ENCODE measurements at places on chromosomes 7 and 10. TPM values are rescaled to one million over a fixed set of nuclear protein-coding genes. Genes with fewer than 3 reads are reported as not detected.

GRCh38 chr7:74306004-74306729 is 17.0 kb downstream of the CLIP2 start:
- no peak for DNase-seq
- H3K4me3 ChIP-seq = no peak overlapping the region
- H3K4me1 ChIP-seq = peaks cover 13% of the 10 kb centered on the region
- H3K36me3 ChIP-seq = no peaks in the 10 kb centered on the region
- H3K27ac ChIP-seq = no peak overlapping the region

- no peaks in the 10 kb centered on the region for H3K36me3 ChIP-seq
- no peak overlapping the region for H3K27ac ChIP-seq
- no peak overlapping the region for H3K4me3 ChIP-seq
- no peak for DNase-seq
- H3K27me3 ChIP-seq = no peaks in the 10 kb centered on the region
Measured at GRCh38 chr10:48805848-48806247, 121.2 kb downstream of the WDFY4 start.

The AGMO gene
- not detected for total RNA-seq

- H3K27me3 ChIP-seq = no peaks in the 10 kb centered on the region
- H3K36me3 ChIP-seq = no peaks in the 10 kb centered on the region
Measured at GRCh38 chr10:110259317-110259716, 45.4 kb downstream of the SMNDC1 start.

- H3K27ac ChIP-seq = no peak overlapping the region
- H3K4me1 ChIP-seq = no peaks in the 10 kb centered on the region
- H3K27me3 ChIP-seq = no peaks in the 10 kb centered on the region
- no peak overlapping the region for H3K4me3 ChIP-seq
Measured at GRCh38 chr7:68176974-68177373, 1180.3 kb downstream of the TYW1 start.

The SLC13A1 gene
- not detected for total RNA-seq

DNA sequence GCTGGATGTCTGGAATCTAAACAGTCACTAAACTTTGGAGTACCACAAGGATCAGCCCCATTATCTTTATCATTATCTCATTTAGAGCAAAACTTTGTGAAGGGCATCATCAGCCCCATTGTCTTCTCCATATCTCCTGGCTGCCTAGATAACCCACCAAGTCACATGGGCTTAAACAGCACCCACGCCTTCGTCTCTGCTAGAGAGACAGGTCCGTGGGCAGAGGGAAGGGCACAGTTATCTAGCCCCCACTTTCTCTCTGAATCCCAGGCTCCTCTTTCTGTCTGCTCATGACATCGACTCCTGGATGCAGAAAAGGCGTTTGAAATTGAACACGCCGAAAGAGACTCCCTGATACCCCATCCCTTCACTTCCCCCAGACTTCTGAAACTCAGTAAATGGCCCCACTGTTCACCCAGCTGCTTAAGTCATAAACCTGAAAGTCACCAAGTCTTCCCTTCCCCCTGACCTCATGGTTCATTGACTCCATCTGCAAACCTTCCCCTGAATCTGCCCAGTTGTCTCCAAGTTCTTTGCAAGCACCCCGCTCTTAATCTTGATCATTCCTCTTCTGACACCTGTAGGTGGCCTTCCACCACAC is 20.9 kb upstream of the PARD3 start:
- H3K4me3 ChIP-seq = no peak overlapping the region
- no peaks in the 10 kb centered on the region for H3K36me3 ChIP-seq
- no peaks in the 10 kb centered on the region for H3K4me1 ChIP-seq
- DNase-seq = no peak
- H3K27me3 ChIP-seq = no peaks in the 10 kb centered on the region

The SPDYE9 gene
- total RNA-seq = not detected

GRCh38 chr7:128812514-128813168 is 17.6 kb upstream of the FLNC start:
- H3K27me3 ChIP-seq = no peaks in the 10 kb centered on the region
- DNase-seq = no peak
- no peak overlapping the region for H3K4me3 ChIP-seq
- no peaks in the 10 kb centered on the region for H3K4me1 ChIP-seq
- H3K36me3 ChIP-seq = no peaks in the 10 kb centered on the region
- no peak overlapping the region for H3K27ac ChIP-seq

The CC2D2B gene
- total RNA-seq = not detected

Data from CD8-positive, alpha-beta memory T cell (primary cell).